ENCODE measurements at places on chromosomes 4 and X.
A peak's percentile ranks its signal among the peaks of the same experiment; 100 is the strongest.

GRCh38 chrX:103586314-103586646 lies 965 bp downstream of the TCEAL4 start:
- DNase-seq, result no peak

GRCh38 chrX:65697211-65697641 lies 29.8 kb downstream of the MSN start:
- no peak for DNase-seq

DNA sequence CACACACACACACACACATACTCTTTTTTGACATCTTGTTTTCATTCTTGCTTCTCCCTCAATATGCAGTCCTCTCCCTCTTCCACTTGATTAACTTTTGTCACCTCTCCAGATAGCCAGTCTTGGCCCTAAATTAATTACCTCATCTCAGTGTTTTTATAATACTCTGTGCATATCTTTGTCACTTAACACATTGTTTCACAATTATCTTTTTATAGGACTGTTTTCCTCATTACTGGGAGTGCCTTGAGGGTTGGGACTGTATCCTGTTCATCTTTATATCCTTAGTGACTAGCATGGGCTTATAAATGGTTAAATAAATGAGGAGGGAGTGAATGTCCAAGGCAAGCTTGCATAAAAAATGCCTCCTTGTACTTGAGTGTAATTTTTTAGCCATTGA lies 33.1 kb downstream of the SYNPO2 start:
- no peak for DNase-seq

GRCh38 chr4:55765070-55765469 lies 54.5 kb upstream of the EXOC1L start:
- no peak for DNase-seq

DNA sequence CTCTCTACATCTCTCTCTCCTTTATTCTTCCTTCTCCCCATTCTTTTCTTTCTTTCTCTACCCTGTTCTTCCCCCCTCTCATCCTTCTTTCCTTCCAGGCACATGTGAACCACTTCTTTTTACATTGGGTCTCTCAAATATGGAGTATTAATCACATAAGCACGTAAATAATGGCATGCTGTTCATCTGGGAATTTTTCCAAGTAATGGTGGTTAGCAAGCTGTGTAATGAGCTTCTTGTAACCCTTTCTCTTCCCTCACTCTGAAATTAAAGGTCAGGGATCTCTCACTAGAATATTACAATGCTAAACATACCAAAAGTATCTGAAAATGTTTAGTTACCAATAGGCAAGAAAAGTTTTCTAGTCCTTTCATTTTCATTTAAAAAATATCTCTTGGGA lies 239.9 kb upstream of the TEX13A start:
- no peak for DNase-seq

DNA sequence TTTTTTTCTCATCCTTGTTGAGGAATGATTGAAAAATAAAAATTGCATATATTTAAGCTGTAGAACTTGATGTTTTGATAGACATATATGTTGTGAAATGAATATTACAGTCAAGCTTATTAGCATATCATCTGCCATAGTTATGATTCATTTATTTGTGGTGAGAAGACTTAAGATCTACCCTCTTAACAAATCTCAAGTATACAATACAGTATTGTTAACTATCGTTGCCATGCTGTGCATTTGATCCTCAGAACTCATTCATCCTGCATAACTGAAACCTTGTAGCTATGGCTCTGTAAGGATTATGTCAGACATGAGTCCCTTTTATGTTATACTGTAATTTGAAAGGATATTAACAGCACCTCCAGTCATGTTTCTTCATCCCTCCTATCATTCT lies 2045.3 kb downstream of the ARAP2 start:
- no peak for DNase-seq

DNA sequence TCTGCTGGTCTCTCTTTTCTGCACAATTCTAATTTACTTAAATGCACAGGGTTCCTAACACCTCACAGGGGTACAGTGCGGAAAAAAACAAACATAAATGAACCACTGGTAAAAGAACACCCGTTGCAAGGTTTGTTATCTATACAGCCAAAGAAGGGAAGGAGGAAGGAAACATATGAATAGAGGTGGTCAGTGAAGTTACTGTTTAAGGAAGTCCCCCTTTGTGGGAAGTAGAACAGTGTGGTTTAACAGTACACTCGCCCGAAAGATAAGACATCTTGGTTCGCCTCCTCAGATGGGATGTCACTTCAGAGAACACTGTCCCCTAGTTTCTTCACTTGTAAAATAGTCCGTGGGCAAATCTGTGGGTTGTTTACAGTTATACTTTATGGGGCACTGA lies 57.5 kb downstream of the TEC start:
- no peak for DNase-seq

DNA sequence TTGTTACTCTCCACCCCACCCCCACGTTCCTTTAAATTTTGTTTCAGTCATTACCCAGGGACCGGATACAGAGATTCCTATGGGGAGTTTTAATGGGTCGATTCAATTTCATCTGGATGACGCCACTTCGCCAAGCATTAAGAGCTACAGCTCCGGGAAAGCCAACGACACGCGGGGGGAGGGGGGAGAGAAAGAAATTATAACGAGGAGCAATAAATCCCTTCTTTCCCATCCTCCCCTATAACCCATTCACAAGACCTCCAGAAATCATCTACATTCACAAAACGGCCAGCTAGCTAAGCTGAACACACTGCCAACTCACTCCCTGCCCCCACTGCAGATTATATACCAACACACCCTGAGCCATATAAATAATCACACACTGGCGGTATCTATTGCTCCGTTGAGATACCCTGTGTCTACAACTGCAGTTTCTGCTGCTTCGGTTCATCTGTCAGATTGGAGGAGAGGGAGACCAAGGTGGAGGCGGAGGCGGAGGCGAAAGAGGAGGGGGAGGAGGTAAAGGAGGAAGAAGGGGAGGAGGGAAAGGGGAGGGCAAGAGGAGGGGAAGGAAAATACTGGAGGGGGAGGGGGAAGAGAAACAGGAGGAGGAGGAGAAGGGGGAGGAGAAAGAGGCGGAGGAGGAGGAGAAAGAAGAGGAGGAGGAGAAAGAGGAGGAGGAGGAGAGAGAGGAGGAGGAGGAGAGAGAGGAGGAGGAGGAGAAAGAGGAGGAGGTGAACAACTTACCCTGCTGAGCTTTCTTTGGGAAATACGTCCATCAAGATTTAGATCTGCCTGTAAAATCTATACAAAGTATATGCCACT lies 113.9 kb upstream of the VAMP7 start:
- DNase-seq, result peak; percentile 3

Measured in stimulated activated CD4-positive, alpha-beta T cell treated with anti-CD3 and anti-CD28 coated beads, Interleukin-1b, Interleukin-23, amount 100 ng/mL, for 4 hours (primary cell).